ENCODE measurements at places on chromosomes 5 and 9.
A peak's percentile ranks its signal among the peaks of the same experiment; 100 is the strongest.

DNA sequence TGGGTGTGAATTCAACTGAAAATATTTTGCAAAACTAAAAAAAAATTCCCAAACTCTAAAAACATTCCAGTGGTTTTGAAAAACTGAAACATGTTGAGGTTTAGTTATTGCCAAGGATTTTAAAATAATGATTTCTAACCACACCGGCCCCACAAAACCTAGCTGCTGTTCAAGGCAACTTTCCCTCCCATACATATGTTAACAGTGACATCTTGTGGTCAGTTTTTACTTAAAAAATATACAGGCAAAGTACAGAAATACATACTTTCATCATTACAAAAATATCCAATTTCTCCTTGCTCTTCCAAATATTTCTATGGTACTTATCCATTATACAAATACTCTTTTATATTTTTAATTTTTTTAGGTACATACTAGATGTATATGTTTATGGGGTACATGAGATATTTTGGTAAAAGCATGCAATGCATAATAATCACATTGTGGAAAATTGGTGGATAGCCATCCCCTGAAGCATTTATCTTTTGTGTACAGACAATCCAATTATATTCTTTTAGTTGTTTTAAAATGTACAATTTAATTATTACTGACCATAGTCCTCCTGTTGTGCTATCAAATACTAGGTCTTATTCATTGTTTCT, 34.4 kb upstream of the MRPS30 start:
- peak; percentile 74 for DNase-seq

GRCh38 chr9:76414661-76415060, 20.4 kb upstream of the RFK start:
- peak; percentile 83 for DNase-seq

DNA sequence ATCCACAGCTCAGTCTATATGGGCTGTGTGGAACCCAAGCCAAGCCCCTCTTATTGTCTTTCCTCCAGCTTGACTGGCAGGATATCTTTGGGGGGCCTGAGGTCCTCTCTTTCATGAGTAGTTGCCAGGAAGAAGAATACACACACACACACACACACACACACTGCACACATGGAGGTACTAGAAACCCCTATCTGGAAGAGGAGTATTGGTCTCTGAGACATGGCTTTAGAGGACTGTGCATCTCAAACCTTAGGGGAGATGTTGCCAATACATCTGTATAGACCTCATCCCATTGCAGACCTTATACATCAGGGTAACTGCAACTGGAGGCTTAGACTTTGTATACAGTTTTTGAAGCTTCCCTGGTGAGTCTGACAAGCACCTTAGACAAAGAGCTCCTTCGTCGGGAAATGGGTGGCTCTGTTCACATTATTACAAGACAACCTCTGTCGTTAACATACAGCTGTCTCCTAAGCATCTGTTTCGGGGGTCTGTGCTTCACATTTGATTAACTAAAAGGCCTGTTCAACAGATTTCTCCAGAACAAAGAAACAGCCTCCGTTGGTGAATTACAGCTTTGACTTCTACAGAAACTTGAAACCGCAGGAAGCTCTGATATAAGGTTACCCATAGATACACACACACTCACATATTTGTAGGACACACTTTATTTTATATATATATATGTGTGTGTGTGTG, 5.5 kb upstream of the ENTREP1 start:
- DNase-seq = no peak

DNA sequence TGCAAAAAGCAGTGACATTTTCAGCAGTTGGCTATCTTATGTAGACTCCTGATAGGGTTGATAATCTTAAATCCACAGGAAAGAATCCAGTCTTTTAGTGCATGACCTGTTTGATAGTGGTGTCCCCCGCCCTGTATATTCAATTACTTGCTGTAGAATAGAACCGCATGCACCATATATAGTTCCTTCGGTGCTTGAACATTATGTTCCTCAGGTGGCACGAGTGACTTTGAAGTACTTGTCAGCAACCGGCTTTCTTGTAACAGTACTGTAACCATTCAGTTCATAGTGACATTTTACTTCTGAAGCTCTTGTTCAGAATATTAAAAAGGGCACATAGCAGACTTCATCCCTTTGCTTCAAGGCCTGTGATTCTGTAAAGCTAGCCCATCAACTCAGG, 163.2 kb upstream of the KLF9 start:
- DNase-seq = no peak

- DNase-seq = no peak
Measured at GRCh38 chr9:124758691-124759090, 12.4 kb downstream of the NR6A1 start.

- peak; percentile 39 for DNase-seq
Measured at GRCh38 chr5:131821221-131821620, 24.4 kb upstream of the FNIP1 start.

GRCh38 chr5:142576303-142576702, 109.6 kb downstream of the FGF1 start:
- DNase-seq = peak; percentile 34

- no peak for DNase-seq
Measured at GRCh38 chr5:131285703-131286399, 22.0 kb downstream of the CDC42SE2 start.

GRCh38 chr5:16921211-16921610, 14.9 kb downstream of the MYO10 start:
- DNase-seq = no peak

DNA sequence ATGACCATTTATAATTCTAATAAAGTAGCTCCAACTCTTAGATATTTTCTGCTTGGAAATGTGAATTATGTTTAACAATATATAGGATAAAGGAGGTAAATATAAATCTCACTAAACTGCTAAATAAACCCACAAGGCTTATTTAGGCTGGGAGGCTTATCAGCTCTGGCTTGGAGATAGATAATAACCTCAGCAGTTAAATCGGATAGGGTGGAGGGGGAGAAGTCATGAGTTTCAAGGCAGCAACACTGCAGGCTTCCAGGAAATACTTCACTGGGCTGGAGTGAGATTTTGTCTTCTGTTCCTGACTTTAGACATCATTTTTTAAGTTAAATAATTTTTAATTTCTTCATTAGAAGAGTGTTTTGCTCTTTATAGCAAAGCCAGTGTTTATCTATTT, 80.0 kb upstream of the ITGA2 start:
- DNase-seq = peak; percentile 55

GRCh38 chr9:92617951-92618510, 51.9 kb downstream of the IPPK start:
- no peak for DNase-seq

GRCh38 chr5:65026816-65027548, 258.3 kb downstream of the CWC27 start:
- DNase-seq = no peak

- DNase-seq = no peak
Measured at GRCh38 chr9:118957585-118957984, 411.6 kb downstream of the BRINP1 start.

- DNase-seq = peak; percentile 55
Measured at GRCh38 chr9:72633966-72634365, 112.6 kb downstream of the TMC1 start.

DNA sequence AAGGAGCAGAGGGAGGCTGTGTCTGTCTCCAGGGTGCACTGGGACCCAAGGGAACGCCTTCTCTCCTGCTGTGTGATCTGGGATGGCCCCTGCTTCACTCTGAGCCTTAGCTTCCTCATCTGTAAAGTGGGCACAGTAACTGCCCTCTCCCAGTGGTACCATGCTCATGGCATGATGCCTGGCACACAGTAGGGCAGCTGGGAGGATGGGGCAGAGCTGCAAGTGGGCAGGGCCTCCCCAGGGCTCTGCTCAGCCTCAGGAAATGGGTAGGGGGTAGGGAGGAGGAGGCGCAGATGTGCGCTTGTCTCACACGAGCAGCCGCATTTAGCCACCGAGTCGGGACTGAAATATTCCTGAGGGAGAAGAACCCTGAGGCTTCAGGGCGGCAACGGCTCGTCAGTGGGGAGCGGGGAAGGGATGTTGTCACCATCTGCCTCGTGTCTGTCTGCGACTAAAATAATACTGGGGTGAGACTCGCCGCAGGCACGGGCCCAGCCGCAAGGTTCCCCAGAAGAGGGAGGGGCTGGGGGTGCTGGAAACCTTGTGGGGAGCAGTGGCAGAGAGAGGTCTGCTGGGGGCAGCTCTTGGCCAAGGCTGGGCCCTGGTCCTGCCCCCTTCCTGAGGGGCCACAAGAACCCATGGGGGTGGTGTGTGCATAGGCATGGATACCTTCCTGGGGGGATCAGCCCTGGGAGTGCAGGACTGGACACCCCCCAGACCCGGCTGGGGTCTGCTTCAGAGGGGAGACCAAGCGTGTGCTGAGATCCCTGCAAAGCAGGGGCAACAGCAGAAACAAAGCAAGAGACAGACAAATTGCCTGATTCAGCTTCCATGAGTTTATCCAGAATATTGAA, 55.2 kb upstream of the PSD2 start:
- DNase-seq = no peak

GRCh38 chr5:6573651-6574101, 59.2 kb downstream of the NSUN2 start:
- DNase-seq = no peak

DNA sequence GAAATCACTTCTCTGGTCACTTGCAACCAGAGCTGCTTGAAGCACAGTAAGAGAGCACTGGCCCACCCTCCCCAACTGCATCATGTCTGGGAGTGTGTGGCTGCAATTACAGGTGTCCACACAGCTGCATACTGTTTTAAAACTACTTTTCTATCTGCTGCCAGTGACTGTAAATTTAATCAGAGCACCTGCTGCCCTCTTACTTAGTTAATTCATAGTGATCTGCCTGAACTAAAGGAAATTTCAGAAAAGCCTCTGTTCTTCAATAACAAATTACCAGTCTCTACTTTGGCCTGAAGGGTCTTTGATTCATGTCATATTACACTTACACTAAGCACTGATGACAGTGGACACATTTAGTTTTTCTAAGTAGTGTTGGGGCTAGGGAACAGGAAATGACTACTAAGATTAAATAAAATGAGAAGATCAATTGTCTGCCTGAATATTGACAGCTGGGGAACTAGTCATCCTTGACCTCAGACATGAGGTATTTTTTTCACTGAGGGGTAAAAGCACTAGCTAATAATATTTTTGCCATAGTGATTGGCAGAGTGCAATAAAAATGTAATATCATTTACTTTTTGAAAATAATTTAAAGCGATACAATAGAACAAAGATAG, 788.9 kb upstream of the GRAMD2B start:
- DNase-seq = no peak

DNA sequence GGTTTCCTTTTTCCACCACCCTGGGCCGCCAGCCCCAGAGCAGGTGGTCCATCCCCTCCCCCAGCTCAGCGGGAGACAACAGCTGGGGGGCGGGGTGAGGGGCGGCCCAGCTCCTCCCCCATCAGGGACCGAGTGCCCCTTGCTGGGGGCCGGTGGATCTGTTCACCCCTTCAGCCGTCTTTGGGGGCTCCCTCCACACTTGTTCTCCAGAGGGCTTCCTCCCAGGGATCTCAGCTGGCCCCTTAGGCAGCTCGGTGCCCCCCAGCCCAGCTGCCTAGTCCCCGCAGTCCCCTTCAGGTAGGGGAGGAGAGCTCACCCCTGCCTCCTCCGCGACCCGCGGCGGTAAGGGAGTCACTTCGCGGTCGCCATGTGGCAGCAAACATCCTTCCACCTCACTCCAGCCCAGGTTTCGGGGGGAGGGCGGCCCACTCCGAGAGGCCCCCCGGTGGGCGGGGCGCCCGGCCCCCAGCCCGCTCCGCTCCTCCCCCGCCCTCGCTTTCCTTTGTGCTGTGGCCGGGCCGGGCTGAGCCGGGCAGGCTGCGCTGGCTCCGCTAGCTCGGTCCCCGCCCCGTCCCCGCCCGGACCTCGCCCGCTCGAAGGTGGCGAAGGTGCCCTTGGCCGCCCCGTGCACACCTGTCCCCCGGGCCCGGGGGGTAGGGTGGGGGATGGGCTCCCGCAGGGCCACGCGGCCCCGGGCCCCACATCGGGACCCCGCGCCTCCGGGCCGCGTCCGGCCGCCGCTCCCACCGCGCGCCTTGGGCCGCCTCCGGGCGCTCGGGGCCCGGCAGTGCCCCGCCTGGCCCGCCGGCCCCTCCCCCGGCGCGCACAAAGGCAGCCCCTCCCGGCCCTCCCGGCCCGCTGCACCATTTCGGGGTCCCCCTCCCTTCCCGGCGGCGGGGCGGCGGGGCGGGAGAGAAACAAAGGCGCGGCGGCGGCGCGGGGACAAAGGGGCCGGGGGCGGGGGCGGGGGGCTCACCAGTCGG, 683 bp downstream of the DBN1 start:
- no peak for DNase-seq

DNA sequence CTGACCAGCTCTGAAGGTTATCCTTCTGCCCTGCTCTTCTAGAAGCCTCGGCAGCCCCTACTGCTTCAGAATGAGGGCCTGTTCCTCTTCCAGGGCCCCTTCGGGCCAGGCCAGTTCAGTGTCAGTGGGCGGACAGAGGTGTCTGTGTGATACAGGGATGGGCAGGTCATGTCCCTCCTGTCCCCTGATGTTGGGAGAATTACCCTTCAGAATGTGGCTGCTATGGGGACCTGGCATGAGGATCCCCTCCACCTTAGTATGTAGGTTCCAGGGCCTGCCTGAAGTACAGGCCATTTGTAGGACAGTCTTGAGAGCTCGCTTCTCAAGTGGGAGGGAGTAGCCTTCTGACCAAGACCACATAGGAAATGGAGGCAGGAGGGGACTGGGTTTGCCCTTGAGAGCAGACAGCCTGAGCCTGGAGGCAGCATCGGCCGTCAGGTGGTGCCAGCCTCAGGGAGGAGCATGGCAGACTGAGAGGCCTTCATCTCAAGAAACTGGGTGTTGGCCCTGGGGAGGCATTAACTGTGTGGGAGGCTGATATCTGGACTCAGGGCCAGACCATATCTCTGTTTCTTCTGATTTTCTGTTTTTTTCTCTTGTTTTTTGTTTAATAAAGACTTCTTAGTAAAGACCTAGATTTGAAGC, 32.0 kb downstream of the ANGPTL2 start:
- no peak for DNase-seq

DNA sequence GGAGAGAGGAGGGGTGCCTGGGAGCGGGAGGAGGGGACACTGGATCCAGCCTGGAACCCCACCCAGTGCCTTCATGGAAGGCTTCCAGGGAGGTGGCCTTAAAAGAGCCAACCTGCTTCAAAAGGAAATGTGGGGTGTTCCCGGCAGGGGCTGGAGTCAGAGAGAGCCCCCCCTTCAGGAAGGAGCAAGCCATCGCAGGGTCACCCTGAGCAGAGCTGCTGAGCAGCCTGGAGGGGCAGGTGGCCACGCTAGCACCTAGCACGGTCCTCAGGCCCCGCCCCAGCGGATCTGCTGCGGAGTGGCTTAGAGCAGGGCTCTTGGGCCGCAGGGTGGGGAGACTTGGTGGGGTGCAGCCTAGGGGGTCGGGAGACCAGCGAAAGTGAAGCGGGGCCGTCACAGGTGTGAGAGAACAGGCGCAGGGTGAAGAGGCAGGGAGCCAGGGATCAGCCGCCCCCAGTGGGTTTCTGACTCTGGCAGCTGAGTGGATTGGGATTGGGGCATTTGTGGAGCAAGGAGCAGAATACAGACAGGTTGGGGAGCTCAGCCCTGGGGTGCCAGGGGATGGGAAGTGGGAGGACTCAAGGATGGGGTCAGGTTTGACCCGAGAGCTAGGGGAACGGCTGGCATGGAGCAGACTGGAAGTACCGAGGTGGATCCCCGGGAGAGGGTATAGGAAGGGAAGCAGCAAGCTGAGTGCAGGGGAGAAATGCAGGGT, 1.5 kb downstream of the LCN2 start:
- DNase-seq = no peak

GRCh38 chr5:16137177-16137576, 42.4 kb downstream of the MARCHF11 start:
- peak; percentile 1 for DNase-seq

GRCh38 chr9:130900701-130901497, 4.3 kb upstream of the QRFP start:
- DNase-seq = no peak

GRCh38 chr5:178522361-178522760, 67.8 kb downstream of the COL23A1 start:
- no peak for DNase-seq

- no peak for DNase-seq
Measured at GRCh38 chr5:10628601-10629000, 64.7 kb downstream of the ANKRD33B start.
